GM10248 (cell line): ENCODE measurements at places on chromosomes 5 and 9.

DNA sequence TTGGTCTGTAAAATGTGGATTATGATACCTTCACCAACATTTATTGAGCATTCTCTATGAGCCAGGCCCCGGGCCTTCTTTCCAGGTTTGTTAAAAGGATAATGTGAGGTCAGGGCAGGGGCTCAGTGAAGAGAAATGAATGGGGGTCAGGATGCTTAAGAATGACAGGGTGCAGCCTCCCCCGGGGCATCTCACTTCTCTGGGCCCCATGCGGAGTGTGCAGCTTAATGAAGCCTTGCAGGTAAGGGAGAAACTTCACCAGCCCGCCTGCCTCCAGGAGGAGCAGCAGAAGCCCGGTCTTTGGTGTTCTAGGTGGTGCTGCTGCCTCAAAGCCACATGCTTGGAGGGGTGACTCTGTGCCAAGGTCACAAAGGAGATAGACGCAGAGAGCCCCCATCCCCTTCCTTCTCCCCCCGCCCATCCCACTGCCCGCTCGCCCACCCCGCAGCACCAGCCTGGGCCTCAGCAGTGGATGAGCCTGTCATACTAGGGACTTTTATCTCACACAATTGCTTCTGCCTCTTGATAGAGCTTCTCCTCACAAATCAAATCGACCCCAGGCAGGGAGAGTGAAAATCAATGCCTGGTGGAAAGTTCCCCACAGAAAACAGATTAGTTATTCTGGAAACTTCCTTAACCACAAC, 244.8 kb downstream of the PBX3 start:
- no peak for DNase-seq

GRCh38 chr9:124481115-124481514, 26.1 kb downstream of the NR5A1 start:
- DNase-seq, result no peak

GRCh38 chr5:107857785-107858184, 187.0 kb upstream of the EFNA5 start:
- no peak for DNase-seq

DNA sequence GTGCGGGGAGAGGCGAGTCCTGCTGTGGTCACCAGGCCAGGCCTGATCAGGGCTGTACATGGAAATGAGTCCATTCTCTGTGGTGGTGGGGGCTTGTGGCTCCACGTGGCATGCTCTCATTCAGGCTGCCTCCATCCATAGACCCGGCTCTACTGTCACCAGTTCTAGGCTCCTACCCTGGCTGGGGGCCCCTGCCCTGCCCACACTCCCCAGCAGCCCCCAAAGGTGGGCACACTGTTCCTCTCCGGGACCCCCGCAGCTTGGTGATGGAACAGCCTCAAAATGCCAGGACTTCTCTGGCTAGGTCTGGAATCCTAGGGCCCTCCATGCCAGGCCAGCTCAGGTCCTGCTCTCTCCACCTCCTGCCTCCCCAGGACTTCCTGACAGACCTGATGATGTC, 111.7 kb downstream of the DAB2IP start:
- DNase-seq, result no peak

GRCh38 chr5:120101771-120102170, 362.3 kb upstream of the PRR16 start:
- no peak for DNase-seq

GRCh38 chr5:38341641-38342040, 83.3 kb downstream of the EGFLAM start:
- DNase-seq, result no peak
